ENCODE measurements at places on chromosomes 1 and 21.

DNA sequence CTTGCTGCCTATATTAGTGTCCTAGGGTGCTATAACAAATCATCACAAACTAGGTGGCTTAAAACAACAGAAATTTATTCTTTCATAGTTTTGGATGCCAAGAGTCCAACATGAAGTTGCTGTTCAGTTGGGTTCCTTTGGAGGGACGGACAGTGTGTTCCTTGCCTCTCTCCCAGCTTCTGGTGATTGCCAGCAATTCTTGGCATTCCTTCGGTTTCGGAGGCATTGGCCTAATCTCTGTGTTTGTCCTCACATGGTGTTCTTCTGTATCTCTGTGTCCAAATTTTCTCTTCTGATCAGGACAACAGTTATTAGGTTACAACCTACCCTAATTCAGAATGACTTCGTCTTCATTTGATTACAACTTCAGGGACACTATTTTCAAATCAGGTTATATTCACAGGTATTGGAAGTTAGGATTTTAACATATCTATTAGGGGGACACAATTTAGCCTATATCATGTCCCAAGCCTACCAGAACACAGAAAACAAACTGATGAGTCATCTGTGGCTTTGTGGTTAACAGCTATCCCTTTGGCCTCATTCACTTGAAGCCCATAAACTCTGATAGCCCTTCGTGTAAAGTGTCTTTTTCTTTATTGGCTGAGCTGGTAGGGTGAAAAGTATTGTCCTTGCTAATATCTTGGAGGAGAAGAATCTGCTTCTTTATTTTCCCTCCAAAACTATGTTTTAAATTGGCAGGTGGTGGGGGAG, 83.2 kb upstream of the PAPPA2 start:
- no peak for DNase-seq

DNA sequence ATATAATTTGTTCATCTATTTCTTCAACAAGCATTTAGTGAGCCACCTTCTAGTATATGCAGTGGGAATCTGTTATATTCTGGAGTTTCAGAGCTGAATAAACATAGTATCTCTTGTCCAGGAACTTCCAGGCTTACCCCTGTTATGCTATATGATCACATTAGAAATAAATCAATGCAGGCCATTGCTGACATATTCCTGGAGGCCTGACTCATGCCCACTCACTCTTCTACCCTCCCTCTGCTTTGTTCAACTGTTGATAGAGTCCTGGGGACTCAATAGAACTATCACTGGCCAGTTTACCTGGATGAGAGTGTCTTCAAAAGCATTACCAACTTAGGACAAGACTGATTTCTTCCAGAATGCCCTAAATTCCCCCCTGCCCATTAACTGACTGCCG, 29.3 kb upstream of the SRSF10 start:
- no peak for DNase-seq

- no peak for DNase-seq
Observed at GRCh38 chr1:20123722-20124455, 4.6 kb upstream of the PLA2G2D start.

DNA sequence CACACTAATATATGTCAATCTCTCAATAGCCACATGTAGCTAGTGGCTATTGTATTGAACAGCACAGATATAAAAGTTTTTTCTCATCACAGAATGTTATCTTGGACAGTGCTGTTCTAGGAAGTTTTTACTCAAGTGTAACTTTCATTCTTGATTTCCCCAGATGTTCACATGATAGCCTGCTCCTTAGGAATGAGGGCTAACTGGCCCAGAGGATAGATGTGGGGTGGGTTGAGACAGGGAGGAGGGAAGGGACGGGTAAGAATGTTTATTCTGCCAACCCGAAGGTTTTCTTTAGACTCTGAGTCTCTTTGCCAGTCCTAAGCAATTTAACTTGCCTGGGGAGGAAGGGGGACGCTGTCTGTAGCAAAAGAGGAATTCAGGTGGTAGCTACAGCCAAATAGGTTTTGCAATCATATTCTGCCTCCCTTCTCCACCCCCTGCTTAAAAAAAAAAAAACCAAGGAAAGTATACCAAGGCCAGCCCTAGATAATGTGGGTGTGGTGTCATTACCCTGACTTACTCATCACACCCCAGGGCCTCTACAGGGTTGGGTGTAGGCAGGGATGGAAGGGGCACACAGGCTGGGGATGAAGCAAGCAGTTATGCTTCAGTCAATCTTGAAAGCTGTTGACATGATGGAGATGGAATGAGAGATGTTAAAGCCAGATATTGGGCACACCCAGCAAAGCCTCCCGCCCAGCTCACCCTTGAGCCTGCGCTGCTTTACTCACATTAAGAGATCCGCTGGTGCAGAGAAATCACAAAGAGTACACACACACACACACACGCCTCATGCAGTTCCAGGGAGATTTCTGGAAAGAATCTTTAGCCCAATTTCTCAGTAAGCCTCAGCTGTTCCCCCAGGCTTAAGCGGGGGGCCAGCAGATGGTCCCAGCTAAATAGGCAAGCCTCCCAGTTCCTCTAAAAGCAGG, 59.9 kb downstream of the PLXNA2 start:
- no peak for DNase-seq

DNA sequence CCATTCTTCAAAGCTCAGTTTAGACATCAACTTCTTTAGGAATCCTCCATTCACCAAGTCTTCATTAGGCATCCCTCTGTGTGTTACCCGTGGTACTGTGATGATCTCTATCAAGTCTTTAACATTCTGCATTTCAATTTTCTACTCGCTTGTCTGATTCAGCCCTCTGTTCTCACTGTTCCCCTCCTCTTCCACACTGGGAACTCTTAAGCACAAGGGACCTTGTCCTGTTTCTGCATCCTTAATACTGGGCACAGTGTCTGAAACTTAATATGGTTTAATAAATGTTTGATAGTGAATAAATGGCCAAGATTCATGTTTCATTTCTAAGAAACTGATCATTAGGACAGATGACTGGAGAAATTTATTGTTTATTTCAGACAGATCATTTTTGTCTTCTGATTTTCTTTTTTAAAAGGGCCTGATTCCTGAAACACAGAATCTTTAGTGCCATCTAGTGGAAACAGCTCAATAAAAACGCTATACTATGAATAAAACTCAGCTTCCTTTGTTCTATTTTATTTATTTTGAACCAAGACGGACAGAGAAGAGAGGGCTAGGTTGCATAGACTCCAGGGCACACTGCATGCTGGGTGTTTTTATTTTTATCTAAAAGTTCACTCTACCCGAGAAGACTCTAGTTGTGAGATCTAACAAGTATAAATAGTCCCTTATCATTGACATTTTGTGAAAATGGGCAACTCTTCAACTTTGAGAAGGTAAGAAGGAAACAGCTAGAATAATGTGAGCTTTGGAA, 7.0 kb upstream of the TRIM45 start:
- DNase-seq = no peak

DNA sequence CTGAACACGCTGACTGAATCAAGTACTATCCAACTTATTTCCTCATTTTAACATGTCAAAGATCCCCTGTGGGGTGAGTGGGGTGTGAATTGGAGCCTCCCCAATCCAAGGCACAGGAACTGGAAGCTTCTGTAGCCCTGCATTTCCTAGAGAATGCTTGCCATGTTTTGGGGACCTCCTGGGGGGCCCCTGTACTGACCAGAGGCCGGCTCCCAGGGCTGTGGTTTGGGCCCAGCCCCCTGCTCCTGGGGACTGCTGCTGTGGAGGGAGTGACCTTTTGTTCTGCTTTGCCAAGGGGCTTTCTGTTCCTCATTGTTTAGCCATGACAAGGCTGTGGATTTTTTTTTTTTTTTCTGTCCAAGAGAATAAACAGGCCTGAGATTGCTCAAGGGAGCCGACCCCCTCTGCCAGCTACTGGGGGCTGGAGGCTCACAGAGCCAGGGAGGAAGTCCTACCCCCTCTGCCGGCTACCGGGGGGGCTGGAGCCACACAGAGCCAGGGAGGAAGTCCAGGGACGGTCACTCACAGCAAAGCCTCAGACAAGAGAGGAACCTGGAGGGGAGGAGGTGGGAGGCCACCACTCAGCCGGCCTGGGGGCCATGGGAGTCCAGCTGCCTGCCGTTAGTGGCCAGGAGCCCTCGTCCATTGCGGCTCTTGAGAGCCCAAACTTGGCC, 17.4 kb downstream of the TNFRSF1B start:
- no peak for DNase-seq

GRCh38 chr1:3714284-3714741, 37.9 kb upstream of the CCDC27 start:
- no peak for DNase-seq

DNA sequence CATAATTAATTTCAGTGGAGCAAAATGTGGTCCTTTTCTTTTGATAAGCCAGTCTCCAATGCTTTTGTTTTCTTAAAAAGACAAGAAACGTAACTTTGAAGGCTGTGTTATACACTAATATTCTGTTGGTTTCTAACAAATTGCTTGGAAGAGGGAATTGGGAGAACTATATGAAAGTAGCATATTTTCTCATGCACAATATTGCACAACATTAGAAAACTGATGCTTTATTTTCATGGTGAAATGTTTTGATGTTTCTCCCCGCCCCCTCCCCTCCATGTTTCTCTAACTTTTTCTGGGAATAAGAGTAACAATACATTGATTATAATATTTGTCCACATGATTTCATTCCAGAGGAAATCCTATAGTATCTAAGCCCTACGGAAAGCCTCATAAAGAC, 115.4 kb downstream of the OLFML2B start:
- no peak for DNase-seq

- DNase-seq = no peak
Observed at GRCh38 chr1:197598935-197599334, 176.3 kb downstream of the DENND1B start.

DNA sequence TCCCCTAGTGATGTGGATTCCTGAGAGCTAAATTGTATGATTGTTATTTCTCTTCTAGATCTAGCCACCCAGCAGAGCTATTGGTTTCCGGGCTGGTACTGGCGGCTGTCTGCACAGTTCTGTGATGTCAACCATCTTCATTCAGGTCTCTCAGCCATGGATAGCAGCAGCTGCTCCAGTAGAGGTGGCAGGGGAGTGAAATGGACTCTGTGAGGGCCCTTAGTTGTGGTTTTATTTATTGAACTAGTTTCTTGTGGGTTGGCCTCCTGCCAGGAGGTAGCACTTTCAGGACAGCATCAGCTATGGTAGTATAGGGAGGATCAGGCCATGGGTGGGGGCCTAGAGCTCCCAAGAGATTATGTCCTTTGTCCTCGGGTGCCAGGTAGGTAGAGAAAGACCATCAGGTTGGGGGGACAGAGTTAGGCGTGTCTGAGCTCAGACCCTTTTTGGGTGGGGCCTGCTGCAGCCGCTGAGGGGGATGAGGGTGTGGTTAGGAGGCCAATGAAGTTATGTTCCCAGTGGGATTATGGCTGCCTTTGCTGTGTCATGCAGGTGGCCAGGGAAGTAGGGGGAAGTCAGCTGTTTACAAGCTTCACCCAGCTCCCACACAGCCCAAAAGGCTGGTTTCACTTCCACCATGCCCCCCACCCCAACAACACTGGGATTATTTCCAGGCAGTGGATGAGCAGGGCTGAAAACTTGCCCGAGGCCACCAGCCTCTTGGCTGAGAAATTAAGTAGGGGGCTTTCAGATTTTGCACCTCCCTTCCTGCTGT, 55.1 kb upstream of the RGS4 start:
- no peak for DNase-seq

DNA sequence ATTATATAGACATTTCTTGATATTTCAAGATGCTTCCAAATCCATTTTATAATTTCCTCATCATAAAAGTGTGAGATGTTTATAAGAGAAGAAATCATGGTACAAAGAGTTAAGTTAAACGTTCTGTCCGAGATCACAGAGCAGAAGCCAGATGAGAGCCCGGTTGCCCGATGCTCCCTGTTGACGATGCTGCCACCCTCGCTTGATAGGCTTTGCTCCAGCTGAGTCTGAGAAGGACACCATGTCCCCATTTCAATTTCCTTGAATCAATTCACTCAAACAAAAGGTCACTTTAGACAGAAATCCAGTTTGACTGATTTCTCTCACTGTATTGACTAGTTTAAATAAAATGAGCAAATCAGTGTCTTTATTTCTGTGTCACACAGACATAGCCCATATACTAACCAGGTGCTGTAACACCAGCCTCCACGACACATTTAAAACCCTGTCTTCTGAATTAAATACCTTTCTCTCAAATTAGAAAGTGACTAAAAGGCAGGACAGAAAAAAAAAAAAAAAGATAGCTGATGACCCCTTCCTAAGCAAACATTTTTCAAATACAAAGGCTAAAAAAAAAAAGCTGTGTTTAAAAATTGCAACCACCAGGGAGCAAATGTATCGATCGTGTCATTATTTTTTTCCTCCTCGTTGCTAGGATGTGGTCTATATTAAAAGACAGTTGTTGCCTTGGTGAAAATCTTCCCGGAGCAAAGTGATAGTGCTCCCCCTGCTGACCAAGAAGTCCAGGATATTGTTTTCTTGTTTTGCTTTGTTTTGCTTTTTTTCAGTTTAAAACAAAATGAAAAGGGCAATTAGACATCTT, 35.2 kb downstream of the DNASE2B start:
- peak; percentile 55 for DNase-seq

DNA sequence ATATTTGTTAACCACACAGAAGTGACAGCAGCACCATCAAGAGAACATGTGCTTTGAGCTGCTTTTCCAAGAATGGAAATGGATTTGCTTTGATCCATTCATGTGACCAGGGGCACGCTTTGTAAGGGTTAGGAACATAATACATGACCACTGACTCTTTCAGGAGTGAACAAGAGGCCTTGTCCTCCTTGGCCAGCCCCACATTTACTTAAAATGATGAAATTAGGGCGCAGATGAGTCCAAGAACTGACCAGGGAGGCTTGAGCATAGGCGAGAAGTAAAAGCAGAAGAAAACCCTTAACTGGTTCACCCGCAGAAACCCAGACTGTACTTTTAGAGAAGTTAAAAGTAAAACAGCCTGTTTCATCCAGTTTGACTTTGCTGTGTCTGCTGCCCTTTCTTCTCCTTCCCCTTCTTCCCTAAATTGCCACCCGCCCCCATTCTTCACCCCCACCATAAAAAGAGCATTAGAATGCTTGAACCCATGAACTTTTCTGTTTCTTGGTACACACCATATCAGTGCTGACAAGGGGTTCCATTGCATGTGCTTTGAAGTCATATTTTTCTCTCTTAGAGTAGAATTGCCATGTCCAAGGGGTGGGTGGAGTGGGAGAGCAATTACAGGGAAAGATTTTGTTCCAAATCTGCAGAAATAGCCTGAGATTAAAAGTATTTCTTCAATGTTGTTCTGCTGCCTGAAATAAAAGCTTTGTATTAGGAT, 2.6 kb upstream of the GLUL start:
- no peak for DNase-seq

- DNase-seq = no peak
Observed at GRCh38 chr1:212792396-212792908, 758 bp downstream of the TATDN3 start.

DNA sequence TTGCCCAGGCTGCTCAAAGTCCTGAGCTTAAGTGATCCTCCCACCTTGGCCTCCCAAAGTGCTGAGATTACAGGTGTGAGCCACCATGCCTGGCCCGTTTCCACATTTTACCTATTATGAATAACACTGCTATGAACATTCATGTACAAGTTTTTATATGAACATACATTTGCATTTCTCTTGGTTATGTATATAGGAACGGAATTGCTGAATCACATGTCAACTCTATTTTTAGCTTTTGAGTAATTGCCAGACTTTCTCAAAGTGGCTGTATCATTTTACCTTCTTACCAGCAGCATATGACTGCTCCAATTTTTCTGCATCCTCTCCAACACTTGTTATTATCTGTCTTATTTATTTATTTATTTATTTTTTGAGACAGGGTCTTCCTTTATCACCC, 2.7 kb downstream of the SPATA21 start:
- DNase-seq = no peak

- DNase-seq = no peak
Observed at GRCh38 chr1:43444836-43445235, 8.9 kb downstream of the HYI start.
